ENCODE measurements at places on chromosomes 7 and 10.

DNA sequence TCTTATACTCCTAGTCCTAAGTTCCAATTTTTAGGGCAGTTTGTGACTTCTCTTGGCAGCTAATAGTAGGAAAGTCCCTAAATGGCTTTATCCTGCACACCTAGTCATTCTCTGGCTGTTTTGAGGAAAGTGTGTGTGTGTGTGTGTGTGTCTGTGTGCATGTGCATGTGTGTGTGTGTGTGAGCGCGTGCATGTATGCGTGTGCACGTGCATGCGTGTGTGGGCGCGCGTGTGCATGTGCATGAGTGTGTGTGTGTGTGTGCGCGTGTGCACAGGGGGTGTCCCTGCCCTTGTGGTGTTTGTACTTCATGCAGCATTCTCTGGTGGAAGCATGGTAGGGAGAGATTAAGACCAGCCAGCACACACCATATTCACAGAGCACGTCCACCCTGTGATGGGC lies 18.2 kb downstream of the MACROH2A2 start:
- no peak for DNase-seq

GRCh38 chr7:108561047-108561619 lies 8.4 kb downstream of the THAP5 start:
- no peak for DNase-seq

- DNase-seq, result no peak
Observed at GRCh38 chr7:126411032-126411820, 841.5 kb downstream of the GRM8 start.

- DNase-seq, result no peak
Observed at GRCh38 chr7:31114593-31115343, 62.7 kb downstream of the ADCYAP1R1 start.

- peak; percentile 23 for DNase-seq
Observed at GRCh38 chr10:124671486-124672075, 72.6 kb downstream of the FAM53B start.

DNA sequence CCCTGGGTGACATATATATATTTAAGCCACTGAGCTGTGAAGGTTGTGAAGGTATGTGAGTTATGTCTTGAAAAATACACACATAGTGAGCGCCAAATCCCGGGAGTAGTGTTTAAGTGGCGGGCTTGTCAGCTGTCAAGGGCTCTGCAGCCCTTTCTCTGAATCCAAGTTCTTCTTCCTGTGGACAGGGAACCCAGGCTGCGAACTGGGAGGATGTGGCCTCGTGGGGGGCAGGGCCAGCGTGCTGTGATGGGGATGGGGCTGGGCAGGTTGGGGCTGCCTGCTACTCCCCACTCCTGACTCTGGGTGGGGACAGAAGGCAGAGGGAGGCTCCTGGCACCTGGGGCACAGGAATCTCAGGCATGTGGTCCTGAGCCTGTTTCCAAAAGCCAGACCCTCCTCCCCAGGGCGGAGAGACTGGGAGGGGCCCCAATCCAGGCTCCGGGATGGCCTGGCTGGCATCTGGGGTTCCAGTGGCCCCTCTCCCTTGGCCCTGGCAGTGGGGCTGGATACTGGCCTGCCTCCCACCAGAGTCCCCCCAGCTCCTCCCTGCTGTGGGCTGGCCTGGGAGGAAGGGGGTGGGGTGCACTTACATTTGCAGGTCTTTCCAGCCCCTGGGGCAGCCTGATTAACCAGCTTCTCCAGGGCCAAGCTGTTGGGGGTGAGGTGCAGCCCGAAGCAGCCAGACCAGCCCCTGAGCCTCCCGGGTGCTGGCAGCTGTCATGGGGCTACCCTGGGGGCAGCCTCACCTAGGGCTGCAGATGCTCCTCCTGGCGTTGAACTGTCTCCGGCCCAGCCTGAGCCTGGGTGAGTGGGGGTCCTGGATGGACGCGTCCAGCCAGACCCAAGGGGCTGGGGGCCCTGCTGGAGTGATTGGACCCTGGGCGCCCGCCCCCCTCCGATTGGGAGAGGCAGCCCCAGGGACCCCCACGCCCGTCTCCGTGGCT lies at the start of gene UPK3B:
TSS of gene UPK3B (plus strand) at position 622 of the 947 bp plus-strand sequence. CDS start at position 723, 101 bp downstream.
- DNase-seq, result no peak

DNA sequence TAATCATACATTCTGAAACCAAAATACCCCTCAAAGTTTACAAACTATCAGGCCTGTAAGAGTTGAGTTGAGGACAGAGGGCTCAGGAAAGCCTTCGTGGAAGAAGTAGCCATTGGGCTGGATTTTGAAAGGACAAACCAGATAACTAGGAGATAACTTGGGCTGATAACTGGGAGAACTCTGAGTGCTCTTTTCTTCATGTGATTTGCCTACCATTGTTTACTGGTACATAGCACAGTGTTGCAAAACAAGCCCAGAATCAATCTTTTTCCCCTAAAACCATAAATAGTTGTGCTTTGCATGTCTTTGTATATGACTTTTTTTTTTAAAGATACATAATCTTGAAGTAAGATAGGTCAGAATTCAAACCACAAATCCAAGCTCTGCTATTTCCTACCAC lies 106.7 kb upstream of the ITGB1 start:
- no peak for DNase-seq

- no peak for DNase-seq
Observed at GRCh38 chr7:90320801-90321494, at the start of gene FAM237B. TSS of gene FAM237B (minus strand) at chr7:90321304. CDS start at chr7:90319748, 1,556 bp downstream.

DNA sequence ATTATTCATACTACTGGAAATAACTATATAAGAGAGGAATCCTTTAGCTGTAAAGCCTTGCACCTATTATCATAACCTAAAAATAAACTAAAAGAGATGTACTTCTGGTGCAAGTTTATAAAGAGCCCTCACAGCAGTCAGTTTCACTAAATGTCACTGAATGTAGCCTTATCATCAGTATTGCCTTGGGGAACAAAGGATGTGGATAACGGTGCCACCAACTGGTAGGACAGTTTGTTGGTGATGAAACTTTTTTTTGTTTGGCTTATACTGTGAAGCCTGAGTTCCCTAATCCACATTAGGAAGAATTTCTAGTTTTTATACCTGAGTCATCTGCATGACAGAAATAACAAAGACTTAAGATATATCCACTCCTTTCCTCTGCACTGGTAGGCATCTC lies 117.9 kb upstream of the COL1A2 start:
- DNase-seq, result no peak

- no peak for DNase-seq
Observed at GRCh38 chr10:81838950-81839349, 36.0 kb upstream of the NRG3 start.

DNA sequence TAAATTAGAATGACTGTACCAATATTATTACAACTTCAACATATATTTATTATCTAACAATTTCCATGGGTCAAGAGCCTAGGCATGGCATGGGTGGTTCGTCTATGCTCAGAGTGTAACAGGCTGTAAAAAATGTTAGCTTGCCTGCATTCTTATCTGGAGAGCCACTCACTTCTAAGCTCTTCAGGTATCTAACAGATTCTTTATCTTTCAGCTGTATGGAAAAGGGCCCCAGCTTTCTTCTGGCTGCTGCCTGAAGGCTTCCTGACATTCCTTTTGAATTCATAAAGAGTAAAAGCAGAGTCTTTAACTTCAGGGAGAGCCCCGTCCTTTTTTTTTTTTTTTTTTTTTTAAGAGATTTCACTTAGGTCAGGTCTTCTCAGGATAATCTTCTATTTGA lies 648.8 kb downstream of the NXPH1 start:
- no peak for DNase-seq

DNA sequence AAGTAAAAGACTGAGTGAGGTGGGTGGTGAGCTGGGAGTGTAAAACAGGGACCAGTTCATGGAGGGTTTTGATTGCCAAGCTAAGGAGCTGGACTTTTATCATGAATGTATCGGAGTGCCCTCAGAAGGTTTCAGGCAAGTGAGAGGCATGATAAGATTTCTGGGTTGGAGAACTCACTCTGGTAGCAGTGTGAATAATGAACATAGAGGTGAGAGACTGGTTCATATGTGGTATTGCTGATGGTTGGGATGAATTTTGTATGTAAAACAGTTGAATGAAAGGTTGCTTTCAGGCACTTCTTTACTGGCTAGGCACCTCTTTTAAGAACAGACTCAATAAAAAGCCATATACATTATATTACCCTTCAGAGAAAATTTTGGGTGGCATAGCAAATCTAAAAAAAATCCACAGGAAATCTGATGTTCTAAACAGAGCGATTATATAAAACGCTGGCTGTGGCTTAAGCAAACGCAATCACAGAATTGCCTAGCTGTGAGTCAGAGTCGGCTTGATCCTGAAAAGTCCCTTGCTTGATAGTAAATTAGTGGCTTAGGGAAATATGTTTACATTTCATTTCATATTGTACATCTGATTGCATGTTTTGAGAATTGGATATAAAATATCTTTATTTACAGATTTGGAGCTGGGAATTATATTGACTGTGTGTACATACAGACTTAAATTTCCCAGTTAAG lies 92.9 kb upstream of the HDAC9 start:
- DNase-seq, result no peak

- DNase-seq, result no peak
Observed at GRCh38 chr10:58358314-58358933, 23.6 kb downstream of the UBE2D1 start.

- DNase-seq, result no peak
Observed at GRCh38 chr7:18607025-18607424, 111.5 kb downstream of the HDAC9 start.

- DNase-seq, result no peak
Observed at GRCh38 chr7:70217571-70217970, 619.3 kb downstream of the AUTS2 start.

DNA sequence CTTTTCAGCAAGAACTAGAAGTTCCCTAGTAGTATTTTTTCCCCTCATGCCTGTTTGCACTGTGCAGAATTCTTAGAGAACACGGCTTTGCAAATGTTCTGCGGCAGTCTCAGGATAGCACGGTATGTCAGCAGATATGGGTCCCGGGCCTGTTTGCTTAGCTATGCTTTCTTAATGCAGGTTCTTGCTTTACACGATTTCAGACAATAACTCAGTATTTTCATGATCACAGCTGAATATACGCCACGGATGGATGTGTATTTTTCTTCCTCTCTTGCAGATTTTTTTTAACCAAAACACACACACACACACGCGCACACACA lies 137.3 kb downstream of the HECW1 start:
- no peak for DNase-seq
